ENCODE measurements at places on chromosomes 6 and 20.

DNA sequence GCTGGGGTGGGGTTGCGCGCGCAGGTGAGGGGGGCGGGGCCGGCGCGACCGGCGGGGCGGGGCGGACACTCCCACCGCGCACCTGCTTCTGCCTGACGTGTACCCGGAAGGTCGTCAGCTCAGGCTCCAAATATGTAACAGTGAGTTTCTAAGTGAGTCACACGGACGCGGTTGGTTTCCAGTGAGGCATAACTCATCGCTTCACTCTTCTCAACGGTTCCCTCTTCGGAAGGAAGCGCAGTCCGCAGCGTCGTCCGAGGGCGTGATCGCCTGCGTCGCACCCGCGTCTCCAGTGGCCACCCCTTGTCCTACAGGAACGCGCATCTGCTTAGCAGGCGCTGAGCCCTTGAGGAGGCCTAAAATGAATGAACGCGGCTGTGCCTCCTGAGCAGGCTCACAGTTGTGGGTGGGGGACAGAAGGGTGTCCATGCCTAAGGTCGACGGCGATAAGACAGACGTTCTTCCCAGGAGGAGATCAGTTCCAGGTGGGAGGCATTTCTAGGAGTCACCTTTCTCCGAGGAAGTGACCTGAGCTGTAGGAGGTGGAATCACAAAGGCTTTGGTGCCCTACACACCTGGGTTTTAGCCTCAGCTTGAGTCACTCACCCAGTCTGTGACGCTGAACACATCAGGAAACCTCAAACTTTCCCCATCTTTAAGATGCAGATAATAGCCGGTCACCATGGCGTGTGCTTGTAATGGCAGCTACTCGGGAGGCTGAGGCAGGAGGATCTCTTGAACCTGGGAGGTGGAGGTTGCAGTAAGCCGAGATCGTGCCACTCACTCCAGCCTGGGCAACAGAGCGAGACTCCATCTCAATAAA is 50.9 kb upstream of the EZR start:
- peak; percentile 33 for DNase-seq

DNA sequence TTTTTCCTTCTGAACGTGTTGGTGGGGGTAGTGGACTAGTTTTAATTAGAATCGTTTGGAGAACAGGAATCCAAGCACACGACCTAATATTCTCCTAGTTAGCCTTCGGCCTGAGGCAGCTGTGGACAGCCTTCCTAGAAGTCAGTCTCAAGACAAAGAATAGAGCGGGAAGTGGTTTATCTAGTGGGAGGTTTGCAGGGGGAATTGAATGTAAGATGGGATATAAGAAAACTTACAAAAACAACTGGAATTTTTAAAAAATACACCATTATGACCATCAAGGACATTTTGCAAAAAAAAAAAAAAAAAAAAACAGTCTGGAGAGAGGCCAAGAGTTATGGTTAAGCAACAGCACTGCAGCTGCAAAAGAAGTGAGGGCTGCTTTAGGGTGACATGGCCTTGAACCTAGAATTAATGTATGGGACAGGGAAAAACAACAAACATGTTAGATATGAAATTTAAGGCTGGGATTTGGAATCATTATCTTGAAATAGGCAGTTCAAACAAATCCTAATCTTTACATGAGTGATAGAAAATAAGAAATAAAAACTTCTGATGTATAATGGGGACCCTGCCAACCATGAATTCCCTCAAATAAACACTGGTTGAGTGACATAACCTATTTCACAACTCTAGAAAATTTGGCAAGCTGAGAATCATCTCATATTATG is 40.2 kb downstream of the PLAGL1 start:
- no peak for DNase-seq

- no peak for DNase-seq
Measured at GRCh38 chr6:71205336-71205956, 83.2 kb upstream of the OGFRL1 start.

DNA sequence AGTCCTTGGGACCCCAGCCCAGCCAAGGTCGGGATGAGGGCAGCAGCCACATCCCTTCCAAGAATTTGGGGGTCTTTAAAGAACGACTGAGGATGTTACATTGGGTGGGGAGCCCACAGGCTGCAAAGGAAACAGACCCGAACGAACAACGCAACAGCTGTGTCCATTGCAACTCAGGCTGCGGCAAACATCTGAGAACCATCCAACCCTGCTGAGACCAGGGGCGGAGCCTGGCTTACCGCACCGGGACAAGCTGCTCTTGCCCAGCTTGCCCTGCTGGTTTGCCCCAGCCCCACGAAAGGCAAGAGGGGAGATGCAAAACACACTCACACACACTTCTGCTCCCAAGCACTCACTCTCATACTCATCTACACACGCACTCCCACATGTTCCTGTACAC is 21.5 kb upstream of the TAF4 start:
- DNase-seq: no peak

DNA sequence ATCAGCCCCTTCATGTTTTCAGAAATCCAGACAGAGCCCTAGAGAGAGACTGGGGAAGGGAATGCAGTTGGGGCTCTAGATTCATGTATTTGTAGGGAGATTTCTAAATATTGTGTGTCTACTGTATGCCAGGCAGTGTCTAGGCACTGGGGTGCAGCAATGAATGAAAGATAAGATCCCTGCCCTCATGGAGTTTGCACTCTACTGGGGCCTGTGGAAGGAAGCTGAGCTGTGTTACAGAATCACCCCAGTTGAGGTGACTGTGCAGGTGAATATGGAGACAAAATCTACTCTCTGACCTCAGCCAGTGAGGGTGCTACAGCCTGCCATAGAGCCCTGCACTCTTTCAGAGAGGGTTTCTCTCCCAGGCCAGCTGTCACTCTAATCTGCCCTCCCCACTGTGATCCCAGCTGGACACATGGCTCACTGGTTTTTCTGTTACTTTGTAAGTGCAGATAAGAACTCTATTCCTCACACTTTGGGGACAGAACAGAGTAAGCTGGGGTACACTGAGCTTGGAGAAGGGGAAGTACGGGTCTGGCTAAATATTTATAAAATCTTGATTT is 69.2 kb upstream of the E2F3 start:
- DNase-seq: no peak

- DNase-seq: no peak
Measured at GRCh38 chr6:123042401-123042800, 46.4 kb downstream of the CLVS2 start.
